ENCODE measurements at places on chromosomes 13 and 19.

- DNase-seq: no peak
These were observed 27.2 kb downstream of the COL4A2 start for GRCh38 chr13:110334256-110334655.

GRCh38 chr13:42409075-42409474 lies 137.1 kb downstream of the AKAP11 start:
- DNase-seq: no peak

GRCh38 chr13:39450176-39450575 lies 152.8 kb downstream of the LHFPL6 start:
- no peak for DNase-seq

DNA sequence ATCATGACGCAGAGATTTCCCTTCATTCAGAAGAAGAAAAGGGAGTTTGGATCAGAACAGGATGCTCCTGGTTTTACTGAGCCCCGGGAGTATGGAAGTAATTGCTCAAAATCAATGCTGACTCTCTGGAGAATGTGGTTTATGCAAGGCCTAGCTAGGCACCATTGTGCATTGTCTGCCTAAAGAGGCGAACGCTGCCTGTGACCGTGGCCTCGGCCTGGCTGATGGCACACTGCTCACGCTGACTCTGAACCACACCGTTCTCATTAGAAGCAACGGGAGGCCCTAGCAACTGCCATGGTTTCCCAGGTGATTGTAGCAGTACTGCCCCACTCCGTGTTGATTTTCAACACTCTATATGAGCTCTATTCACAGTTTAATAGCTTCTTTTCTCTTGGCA lies 41.7 kb upstream of the UBL3 start:
- DNase-seq: no peak

DNA sequence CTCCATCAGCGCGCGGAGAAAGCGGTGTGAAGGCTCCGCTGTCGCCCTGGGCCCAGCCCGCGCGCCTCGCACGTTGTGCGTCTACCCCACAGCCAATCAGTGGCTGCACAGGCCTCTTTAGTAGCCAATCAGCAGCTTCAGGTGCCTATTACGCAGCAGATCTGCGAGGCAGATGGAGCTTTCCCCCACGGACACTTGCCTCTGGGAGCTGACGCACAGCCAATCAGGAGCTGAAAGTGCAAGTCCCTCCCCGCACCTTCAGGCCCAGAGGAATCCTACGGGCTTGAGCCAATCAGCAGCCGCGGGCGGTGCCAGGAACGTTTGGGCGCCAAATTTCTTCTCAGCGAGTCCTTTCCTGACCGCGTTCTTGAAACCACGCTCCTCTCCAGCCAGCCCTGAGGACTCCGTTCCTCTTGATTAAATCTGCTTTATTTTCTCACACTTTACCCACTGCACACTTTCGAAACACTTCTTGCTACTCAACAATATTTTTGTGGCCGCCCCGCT lies 39.9 kb downstream of the SIGLEC7 start:
- no peak for DNase-seq

DNA sequence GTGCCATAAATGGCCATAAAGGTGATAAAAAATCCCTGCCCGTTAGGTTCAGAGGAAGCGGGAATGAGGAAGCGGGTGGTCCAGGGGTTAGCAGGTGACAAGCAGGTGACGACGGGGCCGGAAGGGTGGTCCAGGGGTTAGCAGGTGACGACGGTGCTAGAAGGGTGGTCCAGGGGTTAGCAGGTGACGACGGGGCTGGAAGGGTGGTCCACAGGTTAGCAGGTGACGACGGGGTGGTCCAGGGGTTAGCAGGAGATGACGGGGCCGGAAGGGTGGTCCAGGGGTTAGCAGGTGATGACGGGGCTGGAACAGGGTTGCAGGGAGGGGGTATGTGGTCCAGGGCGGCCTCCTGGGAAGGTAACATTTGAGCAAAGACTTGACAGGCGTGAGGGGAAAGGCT lies 6.3 kb downstream of the PRSS57 start:
- DNase-seq: no peak

- DNase-seq: no peak
These were observed 1.1 kb downstream of the ATG4D start for GRCh38 chr19:10544753-10545251.

GRCh38 chr13:23386533-23386932 lies 47.0 kb downstream of the SACS start:
- no peak for DNase-seq

- no peak for DNase-seq
These were observed 164.4 kb downstream of the RBM26 start for GRCh38 chr13:79241697-79242096.

GRCh38 chr19:29389495-29389894 lies 136.3 kb upstream of the VSTM2B start:
- no peak for DNase-seq

DNA sequence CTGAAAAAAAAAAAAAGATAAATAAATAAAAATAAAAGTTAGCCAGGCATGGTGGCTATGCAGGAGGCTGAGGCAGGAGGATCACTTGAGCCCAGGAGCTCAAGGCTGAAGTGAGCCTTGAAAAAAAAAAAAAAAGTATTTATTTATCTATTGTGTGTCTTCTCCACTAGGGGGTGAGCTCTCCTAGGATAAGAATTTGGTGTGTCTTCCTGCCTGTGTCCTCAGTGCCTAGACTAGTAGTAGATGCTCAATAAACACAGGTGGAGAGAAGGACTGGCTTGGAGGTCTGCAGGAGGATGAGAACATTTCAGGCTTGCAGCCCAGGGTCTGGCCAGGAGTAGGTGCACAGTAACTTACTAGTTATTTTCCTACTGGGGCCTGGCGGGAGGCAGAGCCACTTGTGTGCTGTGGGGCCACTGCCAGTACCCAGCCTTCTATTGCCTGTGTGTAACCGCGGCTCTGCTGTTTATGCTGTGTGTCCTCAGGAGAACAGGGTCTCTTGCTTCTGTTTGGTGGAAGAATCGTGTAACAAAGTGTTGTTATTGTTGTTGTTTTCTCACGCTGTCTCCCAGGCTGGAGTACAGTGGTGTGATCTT lies 5.4 kb downstream of the LMTK3 start:
- DNase-seq: no peak

GRCh38 chr19:10235003-10235402 lies 3.9 kb upstream of the S1PR2 start:
- no peak for DNase-seq

DNA sequence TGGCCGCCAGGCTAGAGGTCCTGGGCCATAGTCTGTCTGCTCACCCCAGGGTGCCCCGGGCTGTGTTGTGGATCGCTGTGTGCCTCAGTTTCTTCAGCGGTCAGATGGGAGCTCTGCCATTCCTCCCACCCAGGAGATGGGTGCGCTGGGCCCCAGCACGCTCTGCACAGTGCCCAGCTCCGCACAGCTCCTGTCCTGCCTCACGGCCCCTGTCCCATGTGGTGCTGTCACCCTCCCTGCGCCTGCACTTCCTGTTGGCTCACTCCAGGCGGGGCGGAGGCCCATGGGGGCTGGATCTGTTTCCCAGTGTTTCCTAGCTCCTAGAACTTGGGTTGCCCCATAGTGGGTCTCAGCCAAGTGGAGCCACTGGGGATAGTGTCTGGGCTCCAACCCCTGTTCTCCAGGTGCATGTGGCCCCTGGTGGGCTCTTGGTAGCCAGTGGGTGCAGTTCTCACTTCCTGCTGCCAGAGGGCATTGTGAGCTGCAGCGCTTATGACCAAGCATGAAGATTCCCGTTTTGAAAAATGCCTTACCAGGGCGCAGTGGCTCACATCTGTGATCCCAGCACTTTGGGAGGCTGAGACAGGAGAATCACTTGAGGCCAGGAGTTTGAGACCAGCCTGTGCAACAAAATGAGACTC lies 69.8 kb downstream of the KDM4B start:
- no peak for DNase-seq

DNA sequence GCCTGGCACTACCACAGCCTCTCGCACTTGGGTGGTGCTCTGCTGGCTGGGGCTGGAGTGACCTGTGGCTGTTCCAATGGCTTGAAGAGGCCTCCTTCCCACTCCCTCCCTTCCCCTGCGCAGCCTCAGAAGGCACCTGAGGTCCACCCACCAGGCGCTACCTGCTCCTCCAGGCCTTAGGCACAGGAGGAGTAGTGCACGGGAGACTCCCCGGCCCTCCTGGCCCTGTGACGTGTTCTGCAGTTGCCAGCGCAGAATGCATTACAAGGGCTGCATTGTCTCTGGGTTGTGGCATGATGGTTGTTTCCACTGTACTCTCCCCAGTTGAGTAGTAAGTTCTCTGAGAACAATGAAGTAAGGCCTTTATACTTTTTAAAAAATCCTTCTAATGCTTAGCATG lies 128.6 kb downstream of the TEX29 start:
- DNase-seq: no peak

- no peak for DNase-seq
These were observed 207.9 kb upstream of the CSNK1A1L start for GRCh38 chr13:37313372-37313771.

GRCh38 chr13:69450245-69450644 lies 657.4 kb upstream of the ATXN8OS start:
- DNase-seq: no peak

GRCh38 chr19:41967054-41967783 lies 8.1 kb upstream of the RABAC1 start:
- DNase-seq: no peak

- DNase-seq: no peak
These were observed 254.2 kb downstream of the GPC5 start for GRCh38 chr13:91652404-91653301.

GRCh38 chr19:15264061-15264932 lies 32.0 kb upstream of the EPHX3 start:
- no peak for DNase-seq

- DNase-seq: no peak
These were observed 1954.1 kb downstream of the PCDH9 start for GRCh38 chr13:65275838-65276630.

Data from NCI-H1436 treated with DMSO at 0.1 percent for 48 hours (cell line).